ENCODE measurements at places on chromosomes 4 and X.

GRCh38 chr4:80852061-80852460, 178.4 kb upstream of the BMP3 start:
- DNase-seq, result no peak

DNA sequence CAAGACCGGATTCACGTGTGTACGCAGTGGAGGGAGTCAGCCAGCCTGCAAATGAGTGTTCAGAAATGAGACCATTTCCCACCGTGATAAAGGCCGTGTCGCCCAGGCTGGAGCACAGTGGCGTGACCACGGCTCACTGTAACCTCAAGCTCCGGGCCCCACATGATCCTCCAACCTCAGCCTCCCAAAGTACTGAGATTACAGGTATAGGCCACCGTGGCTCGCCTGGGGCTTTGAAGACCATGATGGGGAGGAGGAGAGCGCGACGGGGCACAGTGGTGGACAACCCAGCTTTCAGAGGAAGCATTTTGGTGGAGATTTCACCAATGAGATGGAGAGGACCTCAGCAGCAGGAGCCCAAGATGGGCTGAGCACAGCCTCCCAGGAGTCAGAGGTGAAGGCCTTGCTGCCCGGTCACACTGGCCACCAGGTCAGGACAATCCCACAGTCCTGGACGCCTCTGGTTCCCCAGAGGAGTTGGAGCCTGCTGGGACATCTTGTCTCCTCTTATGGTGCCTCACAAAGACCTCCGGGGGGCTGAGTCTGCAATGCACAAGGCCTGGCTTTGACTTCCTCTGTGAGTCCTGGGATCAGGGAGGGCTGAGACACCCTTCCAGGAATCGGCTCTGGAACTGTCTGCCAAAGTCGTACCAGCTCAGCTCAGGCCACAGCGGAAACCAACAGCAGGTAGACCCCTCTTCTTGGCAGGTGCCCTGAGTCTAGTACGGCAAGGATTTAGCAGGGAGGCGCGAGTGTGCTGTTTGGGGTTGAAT, 22.4 kb upstream of the MXD4 start:
- DNase-seq, result no peak

- no peak for DNase-seq
Observed at GRCh38 chr4:1502976-1503375, 96.7 kb upstream of the NKX1-1 start.

- no peak for DNase-seq
Observed at GRCh38 chrX:153924149-153924861, 1.8 kb downstream of the ARHGAP4 start.

DNA sequence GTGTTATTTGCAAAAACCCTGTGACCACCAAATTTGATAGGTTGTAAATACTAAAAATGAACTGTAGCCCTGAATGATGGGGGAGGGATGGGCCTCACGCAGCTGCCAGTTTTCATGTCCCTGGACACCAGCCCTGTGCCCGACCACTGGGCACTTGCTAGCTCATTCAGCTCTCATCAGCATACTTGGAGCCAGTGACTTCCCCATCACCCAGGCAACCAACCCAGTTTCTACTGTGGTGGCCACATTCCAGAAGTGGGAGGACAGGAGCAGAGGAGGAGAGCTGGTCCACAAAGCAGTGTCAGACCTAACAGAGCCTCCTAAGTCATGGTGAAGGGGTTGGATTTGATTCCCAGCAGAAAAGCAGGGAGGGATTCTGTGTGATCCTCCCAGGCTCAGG, 128.2 kb downstream of the CPEB2 start:
- no peak for DNase-seq

GRCh38 chrX:1601051-1601767, 9.8 kb downstream of the AKAP17A start:
- DNase-seq, result no peak

DNA sequence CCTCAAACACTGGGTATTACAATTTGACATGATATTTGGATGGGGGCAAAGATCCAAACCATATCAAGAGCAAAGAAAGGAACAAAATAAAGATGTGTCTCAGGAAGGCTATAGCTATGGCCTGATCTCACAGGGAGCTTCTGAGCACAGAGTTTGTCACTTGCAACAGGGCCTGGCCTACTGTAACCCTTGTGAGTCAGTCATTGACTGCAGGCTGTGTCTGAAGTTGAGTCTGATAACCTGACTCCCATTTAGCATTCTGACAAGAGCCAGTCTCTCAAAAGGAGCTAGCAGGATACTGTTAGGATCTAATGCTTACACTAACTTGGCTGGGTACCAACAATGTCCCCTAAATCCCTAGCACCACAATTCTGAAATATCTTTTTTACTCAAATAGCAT, 612.5 kb upstream of the TECRL start:
- no peak for DNase-seq

GRCh38 chr4:126906466-126906865, 726.3 kb upstream of the INTU start:
- no peak for DNase-seq

GRCh38 chr4:152892974-152893373, 43.1 kb upstream of the FHDC1 start:
- no peak for DNase-seq

GRCh38 chr4:53173576-53173975, 192.3 kb downstream of the SCFD2 start:
- no peak for DNase-seq

- DNase-seq, result no peak
Observed at GRCh38 chrX:8913655-8914409, 112.6 kb upstream of the FAM9A start.
